ENCODE measurements at places on chromosomes 6 and 20.

GRCh38 chr6:76792394-76792793 lies 670.9 kb downstream of the HTR1B start:
- DNase-seq = no peak

GRCh38 chr6:107154131-107154800 lies 39.0 kb upstream of the BEND3 start:
- no peak for DNase-seq

DNA sequence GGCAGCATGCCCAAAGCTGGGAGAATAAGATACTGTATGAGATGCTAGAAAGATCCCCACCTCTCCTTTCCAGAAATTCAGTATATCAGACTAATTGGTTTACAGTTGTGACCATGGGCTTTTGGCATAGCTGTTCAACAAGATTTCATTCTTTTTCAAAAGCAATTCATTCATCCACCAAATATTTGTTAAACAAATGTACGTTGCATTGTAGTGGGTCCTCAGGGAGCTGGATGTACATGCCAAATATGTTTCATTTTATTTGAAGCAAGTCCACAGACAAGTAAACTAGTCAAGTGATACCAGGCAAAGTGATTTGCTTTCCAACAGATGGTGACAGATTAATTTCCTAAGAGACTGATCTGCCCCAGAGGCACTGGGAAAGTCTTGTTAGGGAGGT lies 85.8 kb upstream of the ESR1 start:
- DNase-seq = no peak

GRCh38 chr20:4067600-4068261 lies 52.4 kb upstream of the RNF24 start:
- no peak for DNase-seq

DNA sequence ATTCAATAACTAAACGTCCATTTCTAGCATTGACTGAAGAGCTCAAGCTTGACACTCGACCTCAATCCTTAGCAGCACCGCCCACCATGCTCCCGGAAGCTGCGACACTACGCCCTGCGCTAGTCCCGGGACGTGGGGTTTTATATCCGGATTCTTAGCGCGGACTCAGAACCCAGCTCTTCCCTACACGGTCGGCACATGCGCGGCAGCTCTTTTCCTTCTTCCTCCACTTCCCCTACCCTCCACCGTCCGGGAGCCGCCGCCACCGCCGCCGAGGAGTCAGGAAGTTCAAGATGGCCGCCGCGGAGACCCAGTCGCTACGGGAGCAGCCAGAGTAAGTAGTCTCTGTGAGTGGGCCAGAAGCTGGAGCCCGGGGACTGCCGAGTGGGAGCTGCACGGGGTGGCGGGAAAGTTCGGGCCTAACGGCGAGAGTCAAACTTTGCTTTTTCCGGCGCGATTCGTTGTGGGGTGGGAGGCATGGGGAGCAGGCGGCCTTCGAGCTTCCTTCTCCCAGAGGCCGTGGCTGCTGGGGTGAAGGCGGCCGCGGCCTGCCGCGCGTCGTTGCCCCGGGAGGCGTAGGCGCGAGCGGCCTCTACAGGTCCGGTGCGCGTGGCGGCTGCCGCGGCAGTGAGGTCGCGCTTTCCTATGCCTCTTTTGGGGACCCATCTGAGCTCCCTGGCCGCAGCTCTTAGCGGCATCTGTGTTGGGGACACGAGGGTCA lies 57.6 kb downstream of the FAM217A start:
- peak; percentile 96 for DNase-seq

Measured in left hindlimb (tissue), 1 donor.